ENCODE measurements at places on chromosomes 7 and 10.
A peak's percentile ranks its signal among the peaks of the same experiment; 100 is the strongest.

DNA sequence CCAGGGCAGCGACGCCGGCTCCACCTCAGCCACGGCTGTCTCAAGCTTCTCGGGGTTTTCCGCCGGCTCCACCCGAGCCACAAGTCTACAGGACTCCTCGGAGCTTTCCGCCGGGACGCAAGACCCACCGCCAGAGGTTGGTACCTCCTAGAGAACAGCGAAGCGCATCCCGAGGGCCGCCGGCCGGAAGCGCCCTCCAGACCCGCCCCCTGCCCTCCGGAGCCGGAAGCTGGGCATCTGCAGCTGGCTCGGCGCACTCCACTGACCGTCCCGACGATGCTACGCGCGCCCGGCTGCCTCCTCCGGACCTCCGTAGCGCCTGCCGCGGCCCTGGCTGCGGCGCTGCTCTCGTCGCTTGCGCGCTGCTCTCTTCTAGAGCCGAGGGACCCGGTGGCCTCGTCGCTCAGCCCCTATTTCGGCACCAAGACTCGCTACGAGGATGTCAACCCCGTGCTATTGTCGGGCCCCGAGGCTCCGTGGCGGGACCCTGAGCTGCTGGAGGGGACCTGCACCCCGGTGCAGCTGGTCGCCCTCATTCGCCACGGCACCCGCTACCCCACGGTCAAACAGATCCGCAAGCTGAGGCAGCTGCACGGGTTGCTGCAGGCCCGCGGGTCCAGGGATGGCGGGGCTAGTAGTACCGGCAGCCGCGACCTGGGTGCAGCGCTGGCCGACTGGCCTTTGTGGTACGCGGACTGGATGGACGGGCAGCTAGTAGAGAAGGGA is at the start of gene MINPP1:
Gene MINPP1, plus strand, starts transcription at position 254 of the 726 bp plus-strand sequence. Its CDS starts 23 bp downstream, at position 277.
- H3K4me1 ChIP-seq, result peaks cover 24% of the 10 kb centered on the region
- peaks cover 4% of the 10 kb centered on the region for H3K36me3 ChIP-seq
- H3K27ac ChIP-seq, result peak within 1 kb of the TSS; percentile 13
- H3K27me3 ChIP-seq, result no peaks in the 10 kb centered on the region
- peak within 1 kb of the TSS; percentile 89 for H3K4me3 ChIP-seq

DNA sequence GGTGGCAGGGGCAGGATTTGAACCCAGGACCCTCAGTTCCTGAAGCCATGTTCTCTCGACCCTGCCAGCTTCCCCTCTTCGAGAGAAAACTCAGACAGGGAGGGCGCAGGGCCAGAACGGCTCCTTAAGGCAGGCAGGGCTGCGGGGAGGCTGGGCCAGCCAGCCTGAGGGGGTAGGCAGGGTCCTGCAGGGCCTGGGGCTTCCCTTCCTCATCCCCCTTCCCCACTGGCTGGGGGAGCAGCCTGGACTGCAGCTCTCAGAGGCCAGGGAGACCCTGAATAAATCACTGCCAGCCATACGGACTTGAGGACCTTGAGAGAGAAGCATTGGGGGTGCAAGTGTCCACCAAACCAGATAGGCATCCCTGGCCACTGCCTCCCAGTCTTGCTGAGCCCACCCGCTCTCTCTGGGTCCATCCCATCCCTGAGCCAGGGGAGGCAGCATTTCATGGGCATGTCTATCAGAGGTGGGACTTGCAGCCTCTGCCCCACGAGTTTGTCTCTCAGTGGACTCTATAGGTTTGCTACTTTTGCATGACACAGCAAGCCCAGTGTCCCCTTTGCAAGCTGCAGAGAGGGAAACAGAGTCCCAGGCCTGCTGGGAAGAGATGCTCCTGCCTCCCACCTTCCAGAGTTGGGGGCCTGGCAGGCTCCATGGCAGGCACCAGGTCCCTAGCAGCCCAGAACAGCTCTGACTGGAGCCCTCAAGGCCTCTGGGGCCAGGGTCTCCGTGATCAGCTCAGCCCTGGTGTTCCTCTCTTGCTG is 70.9 kb downstream of the MYL10 start:
- H3K27ac ChIP-seq, result no peak overlapping the region
- H3K27me3 ChIP-seq, result no peaks in the 10 kb centered on the region
- DNase-seq, result no peak
- no peaks in the 10 kb centered on the region for H3K4me1 ChIP-seq
- H3K4me3 ChIP-seq, result no peak overlapping the region

- H3K4me1 ChIP-seq, result peaks cover 53% of the 10 kb centered on the region
- H3K27me3 ChIP-seq, result no peaks in the 10 kb centered on the region
- peak overlapping the region; percentile 75 for H3K4me3 ChIP-seq
- DNase-seq, result peak; percentile 82
Observed at GRCh38 chr10:22321156-22321923, 441 bp downstream of the BMI1 start.

DNA sequence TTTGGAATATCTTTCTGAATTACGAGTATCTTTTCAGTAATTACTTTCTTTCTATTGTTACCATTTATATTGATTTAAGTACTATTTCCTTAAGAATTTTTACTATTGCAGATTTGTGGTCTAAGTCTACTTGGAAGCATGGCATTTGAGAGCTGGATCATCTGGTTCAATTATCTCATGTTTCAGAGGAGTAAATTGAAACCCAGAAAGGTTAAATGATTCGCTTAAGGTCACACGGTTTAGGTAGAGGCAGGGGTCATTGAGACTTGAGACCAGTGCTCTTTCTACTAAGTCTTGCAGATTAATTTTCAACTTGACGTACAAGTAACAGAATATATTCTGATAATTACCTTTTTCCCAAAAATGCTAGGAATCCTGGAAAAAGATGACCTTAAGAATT is 109.2 kb upstream of the GLCCI1 start:
- no peak overlapping the region for H3K4me3 ChIP-seq
- H3K4me1 ChIP-seq, result peaks cover 27% of the 10 kb centered on the region
- no peaks in the 10 kb centered on the region for H3K36me3 ChIP-seq

DNA sequence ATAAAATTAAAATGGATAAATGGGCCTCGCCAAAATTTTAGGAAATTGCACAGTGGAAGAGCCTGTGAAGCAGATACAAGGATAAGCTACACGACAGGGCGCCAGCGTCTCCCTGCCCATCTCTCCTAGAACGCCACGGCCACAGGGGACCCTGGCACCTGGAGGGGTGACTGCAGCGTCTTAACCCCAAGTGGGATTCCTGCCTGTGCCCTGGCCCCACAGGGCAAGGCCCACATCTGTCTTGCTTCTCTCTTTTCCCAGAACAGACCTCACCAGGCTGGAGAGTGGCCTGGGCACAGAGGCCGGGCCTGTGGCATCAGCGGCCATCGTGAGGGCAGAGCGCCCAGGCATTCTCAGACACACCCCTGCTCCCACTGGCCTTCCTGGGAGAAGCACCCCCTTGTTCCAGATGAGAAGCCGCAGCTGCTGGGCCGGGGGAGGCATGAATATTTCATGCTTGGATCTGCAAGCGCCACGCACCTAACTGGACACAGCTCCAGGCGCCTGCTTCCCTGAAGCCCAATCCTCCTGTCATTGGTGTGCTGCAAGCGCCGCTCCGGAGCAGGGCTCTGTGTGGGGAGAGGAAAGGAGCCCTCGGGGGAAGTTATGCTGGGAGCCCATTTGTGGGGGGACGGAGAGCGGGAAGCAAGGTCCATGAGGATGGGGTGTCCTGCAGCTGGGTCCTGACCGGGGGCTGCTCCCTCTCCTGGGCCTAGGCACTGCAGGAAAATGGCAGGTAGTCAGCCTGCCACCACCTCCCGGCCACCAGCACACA is 153.5 kb downstream of the ELFN1 start:
- H3K4me3 ChIP-seq, result no peak overlapping the region
- no peaks in the 10 kb centered on the region for H3K27me3 ChIP-seq
- no peak overlapping the region for H3K27ac ChIP-seq
- no peaks in the 10 kb centered on the region for H3K36me3 ChIP-seq
- no peaks in the 10 kb centered on the region for H3K4me1 ChIP-seq

DNA sequence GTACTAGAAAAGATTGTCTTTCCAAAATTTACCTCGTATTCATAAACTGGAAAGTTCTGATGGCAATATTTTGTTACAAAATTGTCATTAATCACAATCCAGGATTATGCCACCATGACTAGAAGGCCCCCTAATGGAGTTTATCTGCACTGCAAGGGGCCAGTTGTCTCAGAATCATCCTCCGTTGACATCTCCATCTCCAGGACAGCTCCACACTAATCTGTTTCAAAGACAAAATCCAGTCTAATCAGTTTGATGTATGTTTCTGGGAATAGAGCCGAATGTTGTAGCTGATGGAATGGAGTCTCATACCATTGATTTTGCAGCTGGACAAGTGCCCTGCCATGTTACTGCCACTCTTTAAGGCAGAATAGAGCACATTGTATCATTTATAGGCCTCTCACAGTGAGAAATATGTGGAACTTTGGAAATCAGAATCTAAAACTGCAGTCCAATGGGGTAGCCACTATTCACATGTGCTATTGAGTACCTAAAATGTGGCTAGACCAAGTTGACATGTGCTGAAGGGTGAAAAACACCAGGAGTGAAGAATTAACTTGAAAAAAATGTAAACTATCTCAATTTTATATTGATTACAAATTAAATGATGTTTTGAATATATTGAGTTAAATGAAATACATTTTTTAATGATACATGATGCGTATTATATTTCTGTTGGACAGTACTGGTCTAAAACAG is 38.3 kb upstream of the TOMM7 start:
- H3K36me3 ChIP-seq, result peaks cover 28% of the 10 kb centered on the region
- no peaks in the 10 kb centered on the region for H3K27me3 ChIP-seq
- H3K27ac ChIP-seq, result no peak overlapping the region
- DNase-seq, result peak; percentile 78
- no peak overlapping the region for H3K4me3 ChIP-seq

DNA sequence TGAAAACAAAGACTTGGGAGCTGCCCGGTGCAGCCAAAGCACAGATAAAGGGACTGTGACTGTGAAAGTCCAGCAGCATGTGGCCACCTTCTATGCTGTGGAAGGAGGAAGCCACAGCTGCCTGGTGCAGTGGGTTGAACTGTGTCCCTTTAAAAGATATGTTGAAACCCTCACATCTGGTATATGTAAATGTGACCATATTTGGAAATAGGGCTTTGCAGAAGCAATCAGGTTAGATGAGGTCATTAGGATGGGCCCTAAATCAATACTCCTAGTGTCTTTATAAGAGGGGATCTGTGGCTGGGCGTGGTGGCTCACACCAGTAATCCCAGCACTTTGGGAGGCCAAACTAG is 136.9 kb downstream of the GLI3 start:
- DNase-seq, result no peak
- H3K27ac ChIP-seq, result no peak overlapping the region
- no peaks in the 10 kb centered on the region for H3K36me3 ChIP-seq

DNA sequence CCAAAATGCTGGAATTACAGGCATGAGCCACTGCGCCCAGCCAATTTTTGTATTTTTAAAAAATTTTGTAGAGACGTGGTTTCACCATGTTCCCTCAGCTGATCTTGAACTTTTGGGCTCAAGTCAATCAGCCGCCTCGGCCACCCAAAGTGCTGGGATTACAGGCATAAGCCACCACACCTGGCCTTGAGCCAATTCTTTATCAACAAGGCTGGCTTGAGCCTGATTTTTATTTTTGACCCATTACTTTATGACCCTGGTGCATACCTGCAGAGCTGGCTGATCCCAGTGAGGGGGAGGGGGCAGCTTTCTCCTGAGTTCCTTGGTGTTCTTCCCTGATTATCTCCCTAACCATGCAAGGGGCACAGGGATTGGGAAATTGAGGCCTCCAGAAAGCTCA is 15.8 kb upstream of the CPA1 start:
- H3K36me3 ChIP-seq, result no peaks in the 10 kb centered on the region
- no peak overlapping the region for H3K4me3 ChIP-seq
- H3K27ac ChIP-seq, result no peak overlapping the region
- no peaks in the 10 kb centered on the region for H3K4me1 ChIP-seq
- DNase-seq, result no peak

- H3K4me3 ChIP-seq, result no peak overlapping the region
- H3K27ac ChIP-seq, result no peak overlapping the region
- DNase-seq, result no peak
- no peaks in the 10 kb centered on the region for H3K36me3 ChIP-seq
Observed at GRCh38 chr10:131820626-131821025, 80.2 kb upstream of the PPP2R2D start.

GRCh38 chr7:118711688-118712087 is 487.2 kb downstream of the ANKRD7 start:
- no peak overlapping the region for H3K4me3 ChIP-seq
- no peaks in the 10 kb centered on the region for H3K4me1 ChIP-seq
- H3K27me3 ChIP-seq, result no peaks in the 10 kb centered on the region
- no peak overlapping the region for H3K27ac ChIP-seq
- no peak for DNase-seq

DNA sequence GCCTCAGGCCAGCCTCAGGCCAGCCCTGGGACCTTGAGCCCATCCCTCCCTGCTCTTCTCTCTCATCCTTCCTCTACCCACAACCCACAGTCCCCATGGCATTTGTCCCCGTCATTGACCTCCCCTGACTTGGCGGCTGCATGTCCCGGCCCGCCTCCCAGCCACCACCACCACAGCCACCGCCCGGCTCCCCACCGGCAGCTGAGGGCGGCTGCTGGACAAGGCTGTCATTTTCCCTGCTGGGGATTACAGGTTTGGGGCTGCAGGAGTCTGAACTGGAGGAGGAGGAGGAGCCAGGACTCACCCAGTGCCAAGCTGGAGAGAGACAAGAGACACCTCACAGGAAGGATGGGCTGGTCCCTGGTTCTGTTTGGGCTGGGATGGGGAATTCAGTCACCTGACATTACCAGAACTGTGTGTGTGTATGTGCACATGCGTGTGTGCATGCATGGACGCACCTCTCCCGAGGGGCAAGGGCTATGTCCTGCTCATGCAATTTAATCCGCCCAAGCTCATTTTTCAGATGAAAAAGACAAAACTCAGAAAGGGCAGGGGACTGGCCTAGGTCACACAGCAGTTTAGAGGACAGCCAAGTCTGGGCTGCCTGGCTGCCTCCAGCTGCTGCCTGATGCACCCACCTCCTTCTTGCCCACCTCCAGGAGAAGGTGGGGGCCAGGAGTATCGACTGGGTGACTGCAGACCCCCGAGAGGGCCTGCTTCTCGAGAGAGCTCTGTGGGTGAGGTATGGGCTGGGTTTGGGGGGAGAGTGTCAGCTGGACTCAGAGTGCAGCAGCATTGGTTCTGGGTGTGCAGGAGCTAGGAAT is 113.1 kb downstream of the ZMIZ1 start:
- H3K4me1 ChIP-seq, result peaks cover 51% of the 10 kb centered on the region
- no peaks in the 10 kb centered on the region for H3K27me3 ChIP-seq
- DNase-seq, result no peak
- H3K4me3 ChIP-seq, result no peak overlapping the region
- H3K36me3 ChIP-seq, result no peaks in the 10 kb centered on the region

GRCh38 chr10:129604333-129605032 is 137.4 kb downstream of the MGMT start:
- no peaks in the 10 kb centered on the region for H3K27me3 ChIP-seq
- DNase-seq, result peak; percentile 5
- H3K4me3 ChIP-seq, result no peak overlapping the region
- peaks cover 5% of the 10 kb centered on the region for H3K4me1 ChIP-seq
- no peaks in the 10 kb centered on the region for H3K36me3 ChIP-seq

DNA sequence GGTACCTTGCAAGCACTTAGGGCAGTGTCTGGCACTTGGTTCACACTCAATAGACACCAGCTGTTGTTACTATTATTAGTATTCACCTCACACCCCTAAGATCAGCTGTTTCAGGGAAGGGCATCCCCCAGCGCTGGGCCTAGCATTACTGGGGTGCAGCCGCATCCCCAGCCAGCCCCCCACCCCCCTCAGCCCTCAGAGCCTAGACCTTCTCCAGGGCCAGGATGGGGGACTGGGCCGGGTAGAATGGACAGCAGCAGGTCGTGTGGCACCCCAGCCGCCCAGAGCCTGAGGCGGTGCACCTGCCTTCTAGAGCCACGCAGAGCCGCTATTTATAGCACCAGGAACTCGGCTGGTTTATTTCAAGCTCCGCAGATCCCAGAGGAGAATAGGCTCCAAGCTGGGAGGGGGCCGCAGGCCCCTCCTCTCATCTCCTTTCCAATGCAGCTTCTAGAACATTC is 60.5 kb downstream of the GTF2IRD1 start:
- H3K4me3 ChIP-seq, result no peak overlapping the region
- no peaks in the 10 kb centered on the region for H3K4me1 ChIP-seq
- no peaks in the 10 kb centered on the region for H3K27me3 ChIP-seq
- no peaks in the 10 kb centered on the region for H3K36me3 ChIP-seq

All from Karpas-422 (cell line).